ENCODE measurements at places on chromosomes 13 and 19.

DNA sequence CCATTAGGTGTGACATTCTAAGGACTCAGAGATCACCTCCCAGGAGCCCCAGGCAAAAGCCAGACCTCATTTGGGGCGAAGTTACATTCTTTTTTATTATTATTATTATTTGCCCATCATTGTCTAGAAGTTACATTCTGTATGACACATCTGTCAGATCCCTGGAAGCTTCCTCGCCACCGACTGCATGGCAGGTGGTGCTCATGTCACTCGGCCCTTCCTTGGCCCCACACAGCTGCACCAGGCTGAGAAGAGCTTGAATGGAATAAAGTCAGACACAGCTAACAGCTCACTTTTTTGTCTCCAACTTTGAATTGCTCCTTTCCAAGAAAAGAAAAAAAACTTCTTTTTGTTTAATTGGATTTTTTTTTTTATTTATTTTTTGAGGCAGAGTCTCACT, 41.4 kb upstream of the LDLR start:
- no peak for DNase-seq

GRCh38 chr19:5719274-5719960, 529 bp downstream of the LONP1 start:
- no peak for DNase-seq

DNA sequence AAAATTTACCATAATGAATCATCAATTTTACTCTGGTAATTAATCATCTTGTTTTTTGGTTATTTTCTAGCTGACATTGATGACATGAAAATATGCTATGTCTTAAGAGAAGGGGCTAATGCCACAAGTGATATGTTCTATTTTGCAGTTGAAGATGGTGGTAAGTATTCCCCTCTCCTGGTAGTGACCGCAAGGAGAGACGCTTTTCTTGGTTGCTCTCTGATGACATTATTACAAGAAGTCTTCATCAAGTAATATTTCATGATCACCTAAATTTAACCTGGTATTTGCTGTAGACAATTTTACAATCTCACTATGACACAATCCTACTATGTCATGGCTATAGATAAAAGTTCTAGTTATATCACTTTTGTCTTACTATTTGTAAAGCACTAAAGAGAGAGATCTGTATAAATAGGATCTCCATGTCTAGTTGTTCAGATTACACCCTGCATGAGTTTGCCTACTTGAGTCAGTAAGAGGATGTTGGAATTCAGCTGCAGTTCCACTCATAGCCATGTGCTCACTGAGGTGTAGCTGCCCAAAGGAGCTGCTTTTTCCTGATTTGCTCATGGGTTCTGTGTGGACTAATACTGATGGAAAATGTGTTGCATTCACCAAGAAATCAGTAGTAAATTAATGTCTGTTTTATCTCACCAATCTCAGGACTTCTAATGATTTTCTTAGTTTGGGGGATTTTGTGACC, 10.9 kb downstream of the FREM2 start:
- no peak for DNase-seq

DNA sequence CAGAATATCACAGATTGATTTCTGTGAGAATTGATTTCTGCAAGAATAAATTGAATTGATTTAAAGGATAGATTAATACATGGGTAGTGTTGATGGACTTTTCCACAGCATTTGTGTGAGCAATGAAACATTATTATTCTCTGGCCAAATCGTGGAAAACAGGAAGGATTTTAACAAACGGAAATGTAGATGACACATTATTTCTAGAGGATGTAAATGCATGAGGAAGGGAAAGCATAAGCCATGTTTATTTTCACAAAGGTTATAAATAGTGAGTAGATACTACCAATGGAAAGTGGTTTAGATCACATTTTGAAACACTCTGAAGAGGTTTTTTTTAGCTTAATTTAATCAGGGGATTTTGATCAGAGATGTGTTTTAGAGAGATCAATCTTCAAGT, 1534.6 kb upstream of the MIR17HG start:
- DNase-seq = no peak

GRCh38 chr19:1790054-1790792, 21.9 kb downstream of the ATP8B3 start:
- DNase-seq = no peak

DNA sequence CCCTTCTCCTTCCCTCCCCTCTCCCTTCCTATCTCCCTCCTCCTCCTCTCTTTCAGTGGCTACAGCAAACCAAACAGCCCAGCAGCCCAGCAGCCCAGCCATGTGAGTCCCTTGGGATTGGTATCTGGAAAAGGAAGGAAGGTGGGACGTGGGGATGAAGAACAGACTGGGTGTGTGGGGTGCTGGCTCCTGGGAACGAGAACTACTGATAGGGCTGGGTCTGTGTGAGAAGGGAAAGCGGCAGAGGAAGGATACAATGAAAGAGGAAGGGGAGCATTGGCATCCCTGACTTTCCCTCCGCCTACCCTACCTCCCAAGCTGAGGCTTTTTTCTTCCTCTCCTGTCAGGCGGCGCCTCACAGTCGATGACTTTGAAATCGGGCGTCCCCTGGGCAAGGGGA, 863 bp downstream of the AURKC start:
- DNase-seq = no peak

- no peak for DNase-seq
Observed at GRCh38 chr19:6473647-6474046, 7.9 kb downstream of the DENND1C start.

GRCh38 chr13:51639171-51639570, 54.9 kb downstream of the WDFY2 start:
- no peak for DNase-seq

DNA sequence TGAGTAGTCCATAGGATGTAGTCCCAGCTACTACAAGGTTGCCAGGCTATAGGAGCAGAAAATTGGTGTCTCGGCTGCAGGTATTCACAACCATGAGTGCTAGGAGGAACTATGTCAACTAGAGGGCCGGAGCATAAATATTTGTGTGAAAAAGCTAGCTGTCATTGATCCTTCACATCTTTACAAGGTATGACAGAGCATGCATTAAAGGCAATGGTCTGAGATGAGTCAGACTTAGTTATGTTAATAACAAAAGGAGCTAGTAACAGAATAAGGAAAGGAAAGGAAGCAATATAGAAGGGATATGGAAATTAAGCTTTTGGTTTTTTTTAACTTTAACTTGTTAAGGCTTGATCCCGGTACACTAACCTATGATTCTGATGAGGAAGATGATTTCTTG, 40.9 kb upstream of the PSG9 start:
- no peak for DNase-seq

- DNase-seq = no peak
Observed at GRCh38 chr13:43319617-43320444, 296.4 kb downstream of the DNAJC15 start.

DNA sequence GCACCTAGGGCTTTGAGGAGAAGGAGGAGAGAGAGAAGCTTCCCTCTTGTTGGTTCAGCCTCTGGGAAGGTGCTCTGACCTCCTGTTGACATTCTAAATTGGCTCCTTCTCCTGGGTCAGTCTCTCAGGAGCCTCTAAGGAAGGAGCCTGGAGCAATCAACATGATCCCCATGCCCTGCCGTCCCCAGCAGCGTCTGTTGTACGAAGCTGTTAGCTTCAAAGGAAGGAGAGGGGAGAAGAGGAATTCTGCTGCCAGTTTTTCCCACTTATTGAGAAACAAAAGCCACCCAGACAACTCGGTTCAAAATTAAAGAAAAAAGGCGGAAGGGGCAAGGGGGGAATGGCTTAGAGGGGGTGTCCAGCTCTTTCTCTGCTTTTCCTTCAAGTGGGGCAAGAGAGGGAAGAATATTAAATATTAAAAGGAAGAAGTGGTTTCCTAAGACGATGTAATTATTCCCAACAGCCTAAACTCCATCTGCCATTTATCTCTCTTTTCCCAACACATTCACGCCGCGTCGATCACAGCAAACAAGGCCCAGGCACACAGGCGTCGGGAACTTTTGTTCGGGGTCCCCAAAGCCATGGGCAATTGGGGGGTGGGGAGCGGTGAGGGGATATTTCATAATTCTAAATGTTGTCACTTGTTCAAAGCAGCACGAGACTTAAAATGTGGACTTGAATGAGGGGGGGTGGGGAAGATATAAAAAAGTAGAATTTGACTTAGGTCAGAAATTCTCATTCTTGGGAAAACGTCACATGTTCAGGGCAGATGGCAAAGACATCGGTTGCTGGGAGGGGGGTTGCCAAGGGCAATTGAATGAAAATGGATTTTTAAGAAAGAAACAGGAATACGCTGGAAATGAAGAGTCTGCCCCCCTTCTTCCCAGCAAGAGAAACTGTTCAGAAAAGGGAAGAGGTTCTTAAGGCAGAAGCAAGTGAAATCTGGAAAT, 116.8 kb upstream of the CACNA1A start:
- no peak for DNase-seq

DNA sequence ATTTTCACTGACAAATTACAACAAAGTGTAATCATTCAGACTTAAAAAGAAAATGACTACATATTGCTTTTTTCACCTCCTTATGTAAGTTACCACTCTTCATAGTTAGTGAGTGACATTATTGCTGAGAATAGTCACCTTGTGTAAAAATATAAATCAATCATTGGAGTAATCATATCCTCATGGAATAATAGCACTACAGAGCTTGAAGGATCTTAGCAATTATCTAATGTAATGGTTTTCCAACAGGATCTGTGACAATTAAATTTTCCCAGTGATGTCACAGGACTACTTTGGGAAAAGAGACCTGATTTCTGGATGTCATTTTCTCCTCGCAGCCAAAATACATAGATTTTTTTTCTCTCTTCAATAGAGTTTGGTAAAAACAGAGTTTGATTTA, 833.0 kb upstream of the PCDH9 start:
- no peak for DNase-seq

GRCh38 chr19:40718774-40719391, 2.0 kb downstream of the ITPKC start:
- DNase-seq = no peak

GRCh38 chr19:14395710-14396336, 14.6 kb downstream of the ADGRE5 start:
- DNase-seq = no peak

DNA sequence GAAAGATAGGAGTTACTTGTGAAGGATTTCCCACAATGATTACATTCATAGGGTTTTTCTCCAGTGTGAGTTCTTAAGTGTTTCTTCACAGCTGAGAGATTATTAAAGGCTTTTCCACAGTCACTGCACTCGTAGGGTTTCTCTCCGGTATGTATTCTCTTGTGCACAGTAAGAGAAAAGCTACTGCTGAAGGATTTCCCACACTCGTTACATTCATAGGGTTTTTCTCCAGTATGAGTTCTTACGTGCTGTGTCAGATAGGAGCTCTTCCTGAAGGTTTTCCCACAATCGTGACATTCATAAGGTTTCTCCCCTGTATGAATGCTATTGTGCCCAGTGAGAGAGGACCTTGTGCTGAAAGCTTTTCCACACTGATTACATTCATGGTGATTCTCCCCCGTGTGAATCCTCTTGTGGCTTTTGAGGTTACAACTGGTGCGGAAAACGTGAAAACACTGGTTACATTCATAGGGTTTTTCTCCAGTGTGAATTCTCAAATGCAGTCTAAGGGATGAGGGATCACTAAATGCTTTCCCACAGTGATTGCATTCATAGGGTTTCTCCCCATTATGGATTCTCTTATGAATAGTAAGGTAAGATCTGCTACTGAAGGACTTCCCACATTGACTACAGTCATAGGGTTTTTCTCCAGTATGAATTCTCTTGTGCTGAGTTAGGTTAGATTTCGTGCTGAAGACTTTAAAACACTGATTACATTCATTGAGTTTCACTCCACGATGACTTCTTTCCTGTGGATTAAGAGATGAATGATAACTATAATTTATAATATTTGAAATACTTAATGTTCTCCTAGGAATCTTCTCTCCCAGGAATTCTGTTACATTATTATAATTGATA, 20.6 kb downstream of the ZNF558 start:
- no peak for DNase-seq

DNA sequence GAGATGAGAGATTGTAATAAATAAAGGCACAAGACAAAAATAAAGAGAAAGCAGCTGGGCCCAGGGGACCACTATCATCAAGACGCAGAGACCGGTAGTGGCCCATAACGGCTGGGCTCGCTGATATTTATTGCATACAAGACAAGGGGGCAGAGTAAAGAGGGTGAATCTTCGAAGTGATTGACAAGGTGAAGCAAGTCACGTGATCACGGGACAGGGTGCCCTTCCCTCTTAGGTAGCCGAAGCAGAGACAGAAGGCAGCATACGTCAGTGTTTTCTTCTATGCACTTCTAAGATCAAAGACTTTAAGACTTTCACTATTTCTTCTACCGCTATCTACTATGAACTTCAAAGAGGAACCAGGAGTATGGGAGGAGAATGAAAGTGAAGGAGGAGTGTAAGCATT, 4.6 kb upstream of the PRKCG start:
- DNase-seq = peak; percentile 58
